ENCODE measurements at places on chromosomes 2 and 18. TPM values are rescaled to one million over a fixed set of nuclear protein-coding genes. Genes with fewer than 3 reads are reported as not detected.

GRCh38 chr2:236968101-236968879 lies 117.4 kb upstream of the COPS8 start:
- no peaks in the 10 kb centered on the region for H3K36me3 ChIP-seq
- no peak overlapping the region for H3K27ac ChIP-seq
- no peaks in the 10 kb centered on the region for H3K27me3 ChIP-seq

- peaks cover 11% of the 10 kb centered on the region for H3K4me1 ChIP-seq
- DNase-seq = no peak
- H3K36me3 ChIP-seq = no peaks in the 10 kb centered on the region
- H3K4me3 ChIP-seq = no peak overlapping the region
These were observed 78.3 kb downstream of the TTC32 start for GRCh38 chr2:19823507-19823906.

- no peaks in the 10 kb centered on the region for H3K36me3 ChIP-seq
- H3K27me3 ChIP-seq = no peaks in the 10 kb centered on the region
These were observed 4.9 kb upstream of the SIX2 start for GRCh38 chr2:45014016-45014702.

DNA sequence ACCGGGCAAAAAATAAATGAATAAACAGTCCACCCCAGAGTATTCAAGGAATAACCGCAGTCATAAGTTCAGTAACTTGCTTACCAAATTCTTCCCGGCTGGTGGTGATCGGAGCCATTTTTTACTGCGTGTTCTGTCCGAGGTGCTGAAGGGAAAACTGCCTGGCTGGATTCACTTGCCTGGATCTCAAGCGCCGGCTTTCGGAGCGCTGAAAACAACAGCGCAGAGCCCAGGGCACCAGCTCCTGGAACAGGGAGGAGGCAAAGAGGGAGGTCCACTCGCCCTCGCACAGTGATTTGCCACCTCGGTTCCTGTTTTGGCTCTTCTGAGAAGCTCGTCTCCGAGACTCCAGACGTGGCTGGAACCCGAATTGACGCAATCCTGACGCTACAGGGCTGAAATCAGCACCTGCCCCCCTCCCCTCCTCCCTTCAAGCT lies at the start of gene SYT4:
Gene SYT4, minus strand, starts transcription at position 327 of the 437 bp plus-strand sequence. Its CDS starts 209 bp downstream, at position 118.
- no peak for DNase-seq
- no peaks in the 10 kb centered on the region for H3K4me1 ChIP-seq
- no peak within 1 kb of the TSS for H3K4me3 ChIP-seq
- no peak within 1 kb of the TSS for H3K27ac ChIP-seq
- H3K27me3 ChIP-seq = peaks cover 3% of the 10 kb centered on the region

GRCh38 chr2:77102927-77103326 lies 419.2 kb downstream of the LRRTM4 start:
- DNase-seq = no peak
- H3K27ac ChIP-seq = no peak overlapping the region
- H3K36me3 ChIP-seq = no peaks in the 10 kb centered on the region
- no peaks in the 10 kb centered on the region for H3K4me1 ChIP-seq
- no peak overlapping the region for H3K4me3 ChIP-seq

GRCh38 chr2:53353135-53354114 lies 414.2 kb upstream of the CHAC2 start:
- no peak overlapping the region for H3K27ac ChIP-seq
- peaks cover 5% of the 10 kb centered on the region for H3K4me1 ChIP-seq
- H3K27me3 ChIP-seq = no peaks in the 10 kb centered on the region
- DNase-seq = peak; percentile 10
- H3K36me3 ChIP-seq = no peaks in the 10 kb centered on the region

DNA sequence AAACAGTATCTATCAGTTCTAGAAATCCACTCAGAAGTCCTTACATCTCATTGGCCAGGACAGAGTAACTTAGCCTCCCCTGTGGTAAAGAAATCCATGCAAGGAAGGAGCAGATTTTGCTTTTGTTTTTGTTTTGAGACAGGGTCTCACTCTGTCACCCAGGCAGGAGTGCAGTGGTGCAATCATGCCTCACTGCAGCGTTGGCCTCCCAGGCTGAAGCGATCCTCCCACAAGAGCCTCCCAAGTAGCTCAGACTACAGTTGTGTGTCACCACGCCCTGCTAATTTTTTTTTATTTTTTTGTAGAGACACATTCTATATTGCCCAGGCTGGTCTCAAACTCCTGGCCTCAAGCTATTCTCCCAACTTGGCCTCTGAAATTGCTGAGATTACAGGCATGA lies 185.1 kb downstream of the NRP2 start:
- no peaks in the 10 kb centered on the region for H3K36me3 ChIP-seq
- DNase-seq = no peak
- peaks cover 7% of the 10 kb centered on the region for H3K4me1 ChIP-seq
- no peak overlapping the region for H3K4me3 ChIP-seq
- H3K27ac ChIP-seq = no peak overlapping the region
- H3K27me3 ChIP-seq = no peaks in the 10 kb centered on the region

DNA sequence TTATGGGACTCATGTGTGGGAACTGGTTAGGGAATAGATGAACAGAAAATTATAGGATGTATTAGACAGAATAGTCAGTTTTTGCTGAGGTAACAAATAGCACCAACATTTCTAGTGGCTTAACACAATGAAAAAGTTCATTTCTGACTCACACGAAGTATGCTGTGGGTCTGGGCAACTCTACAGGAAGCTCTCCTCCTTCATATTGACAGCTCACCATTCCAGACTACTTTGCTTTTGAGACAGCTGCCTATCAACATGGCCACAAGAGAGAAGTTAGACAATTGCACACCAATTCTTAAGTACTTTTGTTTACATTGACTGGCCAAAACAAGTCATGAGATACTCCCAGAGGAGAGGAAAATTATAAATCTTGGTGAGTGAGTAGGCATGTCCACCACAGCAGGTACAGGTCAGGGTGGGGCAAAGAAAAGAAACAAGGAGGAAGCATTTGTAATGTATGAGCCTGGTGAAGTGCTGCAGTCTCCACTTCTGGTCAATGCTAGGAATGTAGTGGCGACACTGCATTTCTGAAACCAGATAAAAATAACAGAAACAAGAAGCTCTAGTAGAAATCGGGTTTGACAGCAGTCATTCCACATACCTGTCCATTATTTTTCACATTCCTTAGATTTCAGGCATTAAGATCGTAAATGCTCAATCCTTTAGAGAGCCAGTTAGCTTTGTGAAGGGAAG lies 141.6 kb downstream of the ICOS start:
- no peak overlapping the region for H3K4me3 ChIP-seq
- H3K27ac ChIP-seq = no peak overlapping the region
- no peak for DNase-seq
- H3K36me3 ChIP-seq = no peaks in the 10 kb centered on the region

- H3K27ac ChIP-seq = no peak overlapping the region
- H3K4me3 ChIP-seq = no peak overlapping the region
- H3K27me3 ChIP-seq = 0 out of 2 replicates have a peak, but pooled peaks cover 3% of the 10 kb centered on the region
These were observed 436.2 kb downstream of the SUCLG1 start for GRCh38 chr2:84022810-84023431.

DNA sequence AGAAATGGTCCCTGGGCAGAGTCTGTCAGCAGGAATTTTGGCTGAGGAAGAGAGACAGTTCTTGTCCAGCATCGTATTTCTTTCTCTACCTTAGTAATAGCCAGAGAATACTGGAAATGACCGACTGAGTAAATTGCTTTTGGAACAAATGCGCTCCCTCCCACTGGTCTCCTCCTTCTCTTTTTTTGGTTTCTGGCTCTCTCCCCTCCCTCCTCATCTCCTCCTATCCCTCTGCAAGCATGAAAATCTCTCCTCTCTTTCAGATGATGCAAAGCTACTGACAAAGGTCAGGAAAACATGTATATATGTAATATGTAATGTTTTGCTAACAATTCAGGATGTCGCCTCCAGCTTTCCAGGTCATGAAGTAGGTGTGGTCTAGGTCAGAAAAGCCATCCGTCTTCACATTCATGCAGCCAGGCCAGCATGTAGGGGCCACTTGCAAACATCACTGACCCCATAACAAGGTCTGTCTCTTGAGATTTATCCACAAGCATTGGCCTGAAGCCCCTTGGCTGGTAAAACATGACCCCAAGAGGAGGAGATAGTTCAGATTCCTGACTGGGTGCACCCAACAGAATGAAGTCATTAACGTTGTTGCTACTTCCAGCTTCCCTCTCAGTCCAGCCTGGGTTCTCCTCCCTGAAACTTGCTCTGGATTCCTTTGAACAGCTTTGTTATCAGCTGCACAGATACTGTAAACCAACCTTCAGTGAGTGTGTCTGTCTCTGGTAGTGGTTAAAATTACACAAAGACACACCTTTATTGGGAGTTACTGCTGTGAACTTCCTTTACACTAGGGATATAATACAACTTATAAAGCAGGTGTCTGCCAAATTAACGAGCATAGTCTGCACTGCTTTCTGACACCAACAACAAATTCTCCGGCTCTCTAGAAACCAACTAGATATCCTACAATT lies 864.4 kb upstream of the KLHL29 start:
- DNase-seq = no peak
- no peaks in the 10 kb centered on the region for H3K27me3 ChIP-seq
- no peak overlapping the region for H3K27ac ChIP-seq
- H3K4me3 ChIP-seq = no peak overlapping the region
- no peaks in the 10 kb centered on the region for H3K4me1 ChIP-seq
- H3K36me3 ChIP-seq = no peaks in the 10 kb centered on the region

DNA sequence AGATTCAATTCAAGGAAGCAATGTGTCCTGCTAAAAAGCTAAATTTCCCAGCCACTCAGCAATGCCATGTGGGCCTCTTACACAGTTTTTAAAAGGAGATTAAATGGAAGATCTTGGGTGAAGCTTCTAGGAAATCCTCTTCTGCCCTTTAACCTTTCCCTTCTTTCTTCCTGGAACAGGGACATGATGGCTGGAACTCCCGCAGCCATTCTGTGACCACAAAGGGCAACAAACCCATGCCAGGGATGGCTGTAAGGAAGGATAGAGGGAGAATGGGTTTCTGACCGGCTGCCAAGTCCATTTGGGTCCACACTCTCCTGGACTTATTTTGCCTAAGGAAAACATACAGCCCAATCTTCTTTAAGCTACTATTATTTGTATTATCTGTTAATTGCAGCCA lies 52.6 kb upstream of the ASAP2 start:
- DNase-seq = no peak
- H3K4me1 ChIP-seq = no peaks in the 10 kb centered on the region

GRCh38 chr2:71306762-71307161 lies 24.8 kb upstream of the ZNF638 start:
- no peaks in the 10 kb centered on the region for H3K36me3 ChIP-seq
- no peak overlapping the region for H3K4me3 ChIP-seq
- H3K27ac ChIP-seq = no peak overlapping the region

GRCh38 chr2:2580341-2580740 lies 249.3 kb upstream of the MYT1L start:
- H3K27me3 ChIP-seq = no peaks in the 10 kb centered on the region
- no peak overlapping the region for H3K27ac ChIP-seq
- H3K4me1 ChIP-seq = no peaks in the 10 kb centered on the region
- no peak for DNase-seq
- H3K36me3 ChIP-seq = no peaks in the 10 kb centered on the region
- no peak overlapping the region for H3K4me3 ChIP-seq

DNA sequence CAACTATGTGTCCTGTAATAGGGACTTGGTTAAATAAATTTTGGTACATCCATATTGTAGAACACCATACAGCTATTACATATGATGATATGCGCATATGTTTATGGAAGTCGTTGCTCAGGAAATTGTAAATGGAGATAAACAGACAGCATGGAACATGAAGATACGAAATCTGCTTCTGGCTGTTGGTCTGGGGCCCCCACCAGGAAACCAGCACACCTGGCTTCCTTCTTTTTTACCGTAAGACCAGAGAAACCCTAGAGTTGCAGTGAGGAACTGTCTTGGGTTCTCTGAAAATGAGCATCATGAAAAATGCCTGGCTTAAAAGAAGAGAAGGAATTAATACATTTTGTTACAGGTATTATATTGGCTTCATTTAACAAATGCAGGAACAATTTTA lies 40.8 kb downstream of the SPTBN1 start:
- no peak overlapping the region for H3K27ac ChIP-seq
- H3K4me1 ChIP-seq = 0 out of 2 replicates have a peak, but pooled peaks cover 7% of the 10 kb centered on the region
- H3K36me3 ChIP-seq = peaks cover 16% of the 10 kb centered on the region
- H3K4me3 ChIP-seq = no peak overlapping the region
- 0 out of 2 replicates have a peak, but pooled peaks cover 2% of the 10 kb centered on the region for H3K27me3 ChIP-seq

DNA sequence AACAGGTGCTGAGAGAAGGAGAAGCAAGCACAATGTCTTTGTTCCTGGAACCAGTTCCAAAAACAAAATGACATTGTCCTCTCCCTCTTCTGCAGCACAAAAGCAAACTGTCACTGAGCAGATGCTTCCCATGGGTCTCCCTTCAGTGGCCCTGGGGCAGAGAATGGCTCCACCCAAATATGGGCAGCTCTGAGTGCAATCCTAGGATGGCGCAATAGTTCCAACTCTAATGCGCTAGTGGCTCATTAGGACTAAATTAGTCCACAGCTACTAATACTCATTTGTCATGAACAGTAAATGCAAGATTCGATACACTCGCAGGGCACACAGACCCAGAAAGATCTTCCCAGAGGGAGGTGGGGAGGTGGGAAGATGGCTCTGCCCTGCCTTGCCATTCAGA lies 205.2 kb upstream of the CHAC2 start:
- no peaks in the 10 kb centered on the region for H3K27me3 ChIP-seq
- H3K4me3 ChIP-seq = no peak overlapping the region
- DNase-seq = no peak
- H3K27ac ChIP-seq = no peak overlapping the region
- H3K36me3 ChIP-seq = no peaks in the 10 kb centered on the region
- H3K4me1 ChIP-seq = no peaks in the 10 kb centered on the region

GRCh38 chr18:41396211-41396610 lies 558.8 kb upstream of the PIK3C3 start:
- no peaks in the 10 kb centered on the region for H3K27me3 ChIP-seq
- no peaks in the 10 kb centered on the region for H3K36me3 ChIP-seq
- H3K27ac ChIP-seq = no peak overlapping the region
- no peaks in the 10 kb centered on the region for H3K4me1 ChIP-seq
- DNase-seq = no peak

DNA sequence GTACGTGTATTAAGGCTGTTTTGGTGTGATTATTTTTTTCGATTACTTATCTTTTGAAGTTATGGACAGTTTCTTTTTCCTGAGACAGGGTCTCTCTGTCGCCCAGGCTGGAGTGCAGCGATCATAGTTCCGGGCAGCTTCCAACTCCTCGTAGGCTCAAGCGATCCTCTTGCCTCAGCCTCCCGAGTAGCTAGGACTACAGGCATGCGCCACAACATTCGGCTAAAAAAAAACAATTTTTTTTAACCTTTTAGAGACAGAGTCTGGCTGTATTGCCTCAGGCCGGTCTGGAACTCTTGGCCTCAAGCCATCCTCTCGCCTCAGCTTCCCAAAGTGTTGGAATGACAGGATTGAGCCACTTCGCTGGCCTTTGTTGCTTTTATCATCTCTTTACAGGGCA lies 945 bp downstream of the HAT1 start:
- peaks cover 41% of the 10 kb centered on the region for H3K36me3 ChIP-seq
- peak; percentile 49 for DNase-seq
- peak overlapping the region; percentile 94 for H3K27ac ChIP-seq
- peak overlapping the region; percentile 71 for H3K4me3 ChIP-seq

GRCh38 chr2:163401481-163401880 lies 334.3 kb downstream of the FIGN start:
- H3K27ac ChIP-seq = no peak overlapping the region
- no peak for DNase-seq
- no peaks in the 10 kb centered on the region for H3K36me3 ChIP-seq
- no peaks in the 10 kb centered on the region for H3K27me3 ChIP-seq
- no peak overlapping the region for H3K4me3 ChIP-seq

Gene PARD3B
- 10.6 TPM for total RNA-seq

Gene EVA1A
- 152 TPM for total RNA-seq

Gene CRYBA2
- not detected for total RNA-seq

Gene UGT1A3
- total RNA-seq = not detected

Gene UPP2
- not detected for total RNA-seq

Gene ADD2
- total RNA-seq = not detected

Gene ATP6V1C2
- total RNA-seq = not detected

Gene ZNF532
- 52.6 TPM for total RNA-seq

Gene CCBE1
- 5.1 TPM for total RNA-seq

Gene KLHL30
- 0.50 TPM for total RNA-seq

Gene SAG
- not detected for total RNA-seq

Gene CCDC195
- total RNA-seq = not detected

Gene ABCG8
- total RNA-seq = not detected

Gene DES
- not detected for total RNA-seq

Gene NEU2
- not detected for total RNA-seq
